ENCODE measurements at places on chromosomes 12 and 14.

DNA sequence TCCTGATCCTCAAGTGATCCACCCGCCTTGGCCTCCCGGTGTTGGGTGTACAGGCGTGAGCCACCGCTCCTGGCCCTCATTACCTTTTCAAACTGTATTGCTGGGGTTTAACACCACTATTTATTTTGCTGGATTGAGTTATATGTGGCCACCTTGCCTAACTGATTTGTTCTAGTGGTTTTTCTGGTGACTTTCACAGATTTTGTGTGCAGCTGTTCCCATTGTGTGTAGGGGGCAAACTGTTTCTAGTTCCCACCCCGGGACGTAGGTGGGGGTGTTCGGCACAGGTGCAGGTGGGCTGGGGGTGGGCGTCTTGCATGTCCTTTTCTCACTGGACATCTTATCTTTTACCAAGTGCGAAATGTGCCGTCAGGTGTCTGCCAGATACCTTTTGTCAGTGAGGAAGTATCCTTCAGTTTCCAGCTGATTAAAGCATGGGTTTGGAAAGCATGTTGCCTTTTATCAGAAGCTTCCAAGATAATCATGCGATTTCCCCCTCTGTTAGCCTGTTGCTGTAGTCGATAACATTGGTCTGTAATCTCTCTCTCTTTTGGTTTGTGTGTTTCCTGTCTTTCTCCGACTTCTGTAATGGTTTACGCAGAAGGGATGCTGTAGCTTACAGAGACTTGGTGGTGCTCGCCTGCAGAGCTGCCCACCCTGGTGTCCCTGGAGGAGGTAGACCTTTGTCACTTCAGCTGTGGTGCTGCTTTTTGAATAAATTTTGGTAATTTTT lies 33.6 kb downstream of the AACS start:
- no peak for DNase-seq

- DNase-seq = no peak
Observed at GRCh38 chr14:28782301-28782700, 15.7 kb downstream of the FOXG1 start.

DNA sequence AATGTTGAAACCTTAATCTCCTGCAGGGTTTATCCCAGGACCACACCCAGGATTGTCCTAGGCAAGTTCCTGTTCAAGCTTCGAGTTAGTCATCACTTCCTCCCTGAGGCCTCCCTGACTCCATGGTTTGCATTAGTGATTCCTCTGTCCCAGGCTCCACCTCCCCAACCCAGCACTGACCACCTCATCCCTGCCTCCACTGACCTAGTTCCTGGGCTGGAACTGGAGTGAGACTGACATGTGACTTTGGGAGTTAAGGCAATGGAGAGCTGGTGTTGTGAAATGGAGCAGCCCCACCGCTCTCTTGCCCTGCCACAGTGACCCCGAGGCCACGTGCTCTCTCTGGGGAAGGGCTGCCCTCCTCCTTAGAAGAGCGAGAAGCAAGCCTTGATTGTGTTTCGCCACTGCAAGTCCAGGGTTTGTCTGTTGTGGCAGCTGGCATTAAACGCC lies 15.8 kb upstream of the DTX1 start:
- DNase-seq = no peak

DNA sequence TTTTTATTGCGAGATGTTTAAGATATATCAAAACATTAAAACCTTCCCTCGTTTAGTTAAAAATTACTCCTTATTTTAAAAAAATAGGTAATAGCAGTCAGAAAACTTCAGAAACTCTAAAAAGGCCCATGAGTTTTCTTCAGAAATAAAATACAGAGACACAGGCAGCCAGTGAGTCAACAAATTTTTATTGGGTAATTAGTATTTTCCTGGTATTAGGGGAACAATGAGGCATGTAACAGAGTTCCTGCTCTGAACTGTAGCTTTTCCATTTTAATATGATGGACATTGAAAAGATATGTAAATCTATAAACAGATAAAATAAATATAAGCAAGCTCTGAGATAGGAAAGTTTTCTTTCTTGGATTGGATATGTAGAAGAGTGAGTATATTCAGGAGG lies 399 bp upstream of the ZNF705A start:
- no peak for DNase-seq

DNA sequence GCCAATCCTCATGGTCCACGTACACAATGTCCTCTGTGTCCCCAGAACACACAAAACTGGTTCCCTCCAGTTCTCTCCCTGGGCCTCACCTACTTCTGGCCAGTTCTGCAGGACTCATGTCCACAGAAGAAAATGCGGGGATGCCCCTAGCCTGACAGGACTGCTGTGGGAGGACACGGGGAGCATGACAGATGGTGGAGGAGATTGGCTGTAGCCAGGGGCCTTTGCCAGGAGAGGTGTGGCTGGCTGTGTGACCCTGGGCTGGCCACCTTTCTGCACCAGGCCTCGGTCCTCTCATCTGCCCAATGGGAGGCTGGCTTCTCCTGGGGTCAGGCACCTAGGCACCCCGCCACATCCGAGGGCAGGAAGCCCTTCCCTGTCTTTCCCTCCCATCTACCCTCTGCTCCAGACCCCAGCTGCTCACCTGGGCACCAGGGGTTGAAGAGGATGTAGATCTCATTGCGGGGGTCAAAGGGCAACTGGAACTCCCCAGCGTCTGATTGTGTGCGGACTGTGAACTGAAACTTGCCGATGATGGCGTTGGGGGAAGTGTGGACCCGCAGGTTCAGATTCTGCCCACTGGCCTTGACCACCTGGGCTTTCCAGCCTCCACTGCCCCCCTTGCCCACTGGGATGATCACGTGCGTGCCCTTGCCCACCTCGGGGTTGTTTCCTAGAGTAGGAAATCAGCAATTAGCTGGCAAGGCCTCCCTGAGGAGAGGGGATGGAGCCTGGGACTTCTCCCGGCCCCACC lies 2.8 kb downstream of the TGM1 start:
- no peak for DNase-seq

- DNase-seq = no peak
Observed at GRCh38 chr12:82807132-82807737, 120.5 kb downstream of the TMTC2 start.

DNA sequence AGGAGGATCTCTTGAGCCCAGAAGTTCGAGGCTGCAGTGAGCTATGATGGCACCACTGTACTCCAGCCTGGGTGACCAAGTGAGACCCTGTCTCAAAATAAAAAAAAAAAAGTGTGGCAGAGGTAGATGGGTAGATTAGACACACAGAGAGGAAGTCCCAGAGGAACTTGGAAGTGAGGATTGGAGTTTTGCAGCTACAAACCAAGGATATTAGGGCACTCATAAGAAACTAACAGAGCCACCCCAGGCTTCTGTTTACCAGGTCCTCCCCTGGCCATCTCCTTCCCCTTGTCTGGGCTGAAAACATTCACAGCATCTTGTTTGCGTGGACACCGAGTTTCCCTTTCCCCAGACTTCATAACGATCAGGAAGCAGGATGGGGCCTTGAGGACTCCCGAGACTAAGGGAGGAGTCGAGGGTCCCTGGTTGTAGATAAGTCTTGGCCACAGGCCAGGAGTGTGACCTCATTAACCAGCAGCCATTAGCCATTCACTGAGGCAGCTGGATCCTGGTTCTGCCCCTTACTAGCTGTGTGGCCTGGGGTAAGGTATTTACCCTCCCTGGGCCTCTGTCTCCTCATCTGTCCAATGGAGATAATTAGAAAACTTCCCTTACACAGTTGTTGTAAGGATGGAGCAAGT lies 2.1 kb downstream of the MAP1LC3B2 start:
- no peak for DNase-seq

GRCh38 chr12:80491166-80491565 lies 47.1 kb downstream of the PTPRQ start:
- no peak for DNase-seq

- DNase-seq = no peak
Observed at GRCh38 chr12:118633071-118633470, 256.7 kb downstream of the SUDS3 start.

DNA sequence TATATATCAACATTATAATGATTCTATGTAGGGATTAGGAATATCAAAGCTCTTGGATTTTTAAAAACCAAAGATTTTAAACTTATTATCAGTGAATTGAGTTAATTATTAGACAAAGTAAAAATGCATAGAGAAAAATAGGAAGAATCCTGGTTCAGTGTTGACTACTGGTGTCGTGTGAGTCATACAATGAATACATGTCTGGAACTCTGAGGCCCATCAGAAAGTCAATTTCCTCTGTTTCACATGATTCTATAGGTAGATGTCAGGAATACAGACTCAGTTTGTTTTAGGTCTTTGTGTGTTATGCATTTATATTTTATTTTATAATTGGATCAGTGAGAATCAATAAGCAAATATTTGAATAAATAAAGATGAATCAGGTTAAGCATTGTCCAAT lies 84.5 kb upstream of the RTL1 start:
- DNase-seq = no peak

GRCh38 chr12:15670756-15671155 lies 118.4 kb downstream of the EPS8 start:
- no peak for DNase-seq

DNA sequence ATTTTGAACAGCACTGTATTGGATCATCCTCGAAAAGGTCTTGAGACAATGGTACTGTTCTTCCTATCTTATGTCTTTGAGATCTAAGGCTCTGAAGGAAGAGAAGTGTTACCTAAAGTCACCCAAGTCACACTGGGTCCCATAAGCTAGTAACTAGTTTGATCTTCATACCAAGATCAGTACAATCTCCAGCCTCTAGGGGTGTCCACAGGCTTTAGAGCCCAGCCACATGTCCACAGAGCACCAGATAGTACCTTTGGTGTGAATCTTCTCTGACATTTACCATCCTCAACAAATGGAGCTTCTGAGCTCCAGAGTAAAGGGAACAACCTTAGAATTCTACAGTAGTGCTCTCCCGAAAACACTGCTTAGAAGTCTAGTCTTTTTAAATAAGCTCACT lies 78.7 kb downstream of the KSR2 start:
- no peak for DNase-seq

DNA sequence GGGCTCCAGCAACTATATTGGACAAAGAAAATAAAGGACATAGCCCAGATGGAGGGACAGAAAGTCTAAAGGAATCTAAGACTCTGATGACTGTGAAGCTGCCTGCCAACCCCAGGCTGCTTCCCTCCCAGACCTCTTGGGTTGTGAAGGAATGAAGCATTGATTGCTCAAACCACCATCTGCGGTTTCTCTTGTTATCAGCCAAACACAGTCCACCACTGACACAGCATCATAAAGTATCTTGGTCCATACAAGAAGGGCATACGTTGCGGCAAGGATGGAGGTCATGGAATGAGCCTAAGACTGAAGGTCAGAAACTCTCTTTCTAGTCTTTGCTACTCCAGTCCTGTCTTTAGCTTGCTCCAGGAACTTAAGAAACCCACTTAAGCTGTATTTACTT lies 58.5 kb upstream of the PLXNC1 start:
- DNase-seq = no peak

GRCh38 chr12:68236421-68237059 lies 10.9 kb upstream of the IL26 start:
- DNase-seq = peak; percentile 51

- DNase-seq = no peak
Observed at GRCh38 chr14:37369425-37369824, 171.7 kb downstream of the MIPOL1 start.

- DNase-seq = no peak
Observed at GRCh38 chr14:71372411-71372838, 465.2 kb downstream of the PCNX1 start.

GRCh38 chr12:56695327-56696101 lies 7.4 kb upstream of the PTGES3 start:
- DNase-seq = no peak
